ENCODE measurements at places on chromosomes 3 and 15.
A peak's percentile ranks its signal among the peaks of the same experiment; 100 is the strongest.

GRCh38 chr3:137294139-137294538 lies 336.4 kb downstream of the IL20RB start:
- DNase-seq: no peak

- no peak for DNase-seq
These were observed 13.8 kb upstream of the ADPGK start for GRCh38 chr15:72797338-72797689.

- no peak for DNase-seq
These were observed 437.8 kb downstream of the RBMS3 start for GRCh38 chr3:29718661-29719065.

- no peak for DNase-seq
These were observed 14.2 kb upstream of the CLEC3B start for GRCh38 chr3:45011756-45012508.

DNA sequence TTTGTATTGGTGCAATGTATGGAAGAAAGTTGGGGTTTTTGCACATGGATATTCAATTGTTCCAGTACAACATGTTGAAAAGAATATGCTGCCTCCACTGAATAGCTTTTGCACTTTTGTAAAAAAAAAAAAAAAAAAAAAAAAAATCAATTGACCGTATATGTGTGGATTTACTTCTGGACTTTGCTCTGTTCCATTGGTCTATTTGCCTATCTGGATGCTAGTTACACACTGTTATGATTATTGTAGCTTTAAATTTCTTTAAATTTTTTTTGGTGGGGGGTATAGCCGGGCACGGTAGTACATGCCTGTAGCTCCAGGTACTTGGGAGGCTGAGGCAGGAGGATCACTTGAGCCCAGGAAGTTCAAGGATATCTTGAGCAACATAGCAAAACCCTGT lies 52.5 kb downstream of the RPL39L start:
- no peak for DNase-seq

- no peak for DNase-seq
These were observed 351.0 kb upstream of the THRB start for GRCh38 chr3:24845524-24846155.

GRCh38 chr15:59567324-59567723 lies 44.3 kb upstream of the GCNT3 start:
- DNase-seq: no peak

- no peak for DNase-seq
These were observed 1.4 kb upstream of the TMEM87A start for GRCh38 chr15:42274702-42274989.

DNA sequence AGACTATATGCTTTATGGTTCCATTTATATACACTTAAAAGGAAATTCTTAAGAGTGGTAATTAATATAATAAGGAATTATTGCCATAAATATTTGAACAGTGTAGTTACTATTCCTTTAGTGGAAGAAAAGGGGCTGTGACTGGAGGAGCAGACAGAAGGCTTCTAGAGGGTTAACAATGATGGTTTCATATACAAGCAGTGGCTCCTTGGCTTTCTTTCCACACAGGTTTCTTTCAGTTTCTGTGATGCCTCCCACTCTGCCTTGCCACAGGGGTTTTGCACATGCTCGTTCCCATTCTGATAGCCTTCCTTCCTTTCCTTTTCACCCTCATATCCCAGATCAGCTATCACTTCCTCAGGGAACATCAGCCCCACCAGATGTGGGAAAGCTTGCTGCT lies 108.8 kb upstream of the LYSMD4 start:
- DNase-seq: no peak

DNA sequence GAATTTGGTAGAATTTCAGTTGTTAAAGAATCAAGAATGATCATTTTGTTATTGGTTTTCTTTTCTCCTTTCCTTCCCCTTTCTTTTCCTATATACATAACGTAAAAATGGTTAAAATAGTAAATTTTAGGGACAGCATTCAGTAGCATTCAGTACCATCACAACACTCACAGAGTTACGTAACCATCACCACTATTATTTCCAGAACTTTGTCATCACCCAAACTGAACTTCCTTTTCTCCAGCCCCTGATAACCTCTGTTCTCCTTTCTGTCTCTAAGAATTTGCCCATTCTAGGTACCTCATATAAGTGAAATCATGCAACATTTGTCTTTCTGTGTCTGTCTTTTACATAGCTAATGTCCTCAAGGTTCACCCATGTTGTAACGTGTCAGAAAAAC lies 165.3 kb downstream of the AKAP13 start:
- DNase-seq: no peak

GRCh38 chr3:69934398-69934797 lies 65.1 kb upstream of the SAMMSON start:
- DNase-seq: no peak

DNA sequence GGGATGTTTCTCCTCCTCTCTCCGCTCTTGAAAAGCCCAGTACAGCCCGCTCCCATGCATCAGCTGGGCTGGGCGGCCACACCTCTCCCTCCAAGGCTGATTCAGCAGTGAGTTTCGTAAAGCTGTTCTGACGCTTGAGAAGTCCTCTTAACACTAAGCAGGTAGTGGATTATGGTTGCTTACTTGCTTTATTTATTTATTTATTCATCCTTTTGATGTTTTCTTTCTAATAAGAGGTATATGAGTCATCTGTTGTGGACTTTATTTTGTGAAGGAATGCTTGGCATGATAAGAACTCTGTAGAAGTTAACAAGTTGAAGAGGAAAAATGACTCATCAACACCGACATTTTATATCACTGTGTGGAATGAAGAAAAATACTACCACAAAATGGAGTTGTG lies 285.0 kb downstream of the SQOR start:
- DNase-seq: peak; percentile 74

- DNase-seq: peak; percentile 13
These were observed 52.8 kb downstream of the SEMA5B start for GRCh38 chr3:122974764-122975162.

GRCh38 chr3:182592747-182593146 lies 200.6 kb upstream of the ATP11B start:
- DNase-seq: peak; percentile 42
